ENCODE measurements at places on chromosomes 16 and 17.

DNA sequence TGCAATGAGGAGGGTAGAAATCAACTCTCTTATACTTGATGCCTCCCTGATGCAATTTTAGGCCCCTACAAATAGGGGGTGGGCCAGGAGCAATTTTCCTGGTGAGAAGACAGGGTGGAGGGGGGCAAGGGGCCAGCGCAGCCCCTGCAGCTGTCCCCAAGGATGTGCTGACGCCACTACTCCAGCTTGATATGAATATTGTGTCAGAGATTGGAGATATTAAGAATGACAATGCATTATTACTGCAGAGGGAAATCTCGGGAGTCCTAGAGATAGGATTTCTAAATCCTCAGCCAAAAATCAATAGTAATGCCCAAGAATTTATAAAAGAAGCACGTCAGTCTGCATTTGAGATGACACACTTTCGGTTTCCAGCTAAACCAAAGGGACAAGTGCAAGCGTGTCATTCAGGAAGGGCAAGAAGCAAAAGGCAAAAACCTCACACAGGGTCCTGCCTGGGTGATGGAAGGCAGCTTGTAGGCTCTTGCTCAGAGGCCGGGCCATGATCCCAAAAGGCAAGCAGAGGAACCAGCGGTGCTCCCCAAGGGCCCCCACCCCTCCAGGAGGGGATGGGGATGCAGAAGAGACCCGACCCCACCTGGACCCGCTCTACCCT lies 178.8 kb downstream of the C16orf78 start:
- DNase-seq = no peak

- no peak for DNase-seq
These were observed 173.8 kb downstream of the DNAH9 start for GRCh38 chr17:11772031-11772430.

- no peak for DNase-seq
These were observed 133.3 kb downstream of the ZNF778 start for GRCh38 chr16:89350701-89351380.

- no peak for DNase-seq
These were observed 13.5 kb downstream of the KIF18B start for GRCh38 chr17:44933824-44934744.

GRCh38 chr16:79758615-79759346 lies 158.2 kb upstream of the MAF start:
- no peak for DNase-seq

DNA sequence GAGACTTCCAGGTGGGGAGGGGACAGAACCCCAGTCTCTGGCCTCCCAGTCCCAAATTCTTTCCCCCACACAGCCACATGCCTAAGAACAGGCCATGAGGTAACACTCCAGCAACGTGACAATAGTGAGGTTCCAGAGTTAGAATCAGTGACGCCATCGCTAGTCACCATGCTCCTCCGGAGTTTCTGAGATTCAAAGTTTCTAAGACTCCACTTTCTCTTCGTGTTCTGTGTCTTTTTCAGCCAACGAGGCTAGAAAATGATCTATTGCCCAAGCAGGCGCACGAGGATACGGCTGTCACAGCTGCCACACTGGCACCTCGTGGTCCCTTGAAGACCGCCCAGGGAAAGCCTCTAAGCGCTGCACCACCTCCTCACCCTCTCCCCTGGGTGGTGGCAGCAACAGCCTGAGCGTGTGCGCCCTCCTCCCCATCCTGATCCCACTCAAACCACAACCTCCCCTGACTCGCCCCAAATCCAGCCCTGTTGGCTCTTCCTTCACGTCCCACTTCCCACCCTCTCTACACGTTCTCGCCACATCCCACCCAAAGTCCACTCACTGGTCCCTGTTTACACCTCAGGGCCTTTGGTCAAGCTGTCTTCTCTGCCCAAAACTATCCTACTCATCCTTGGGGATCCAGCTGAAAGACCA lies 1.0 kb downstream of the MCRIP1 start:
- peak; percentile 26 for DNase-seq

- DNase-seq = no peak
These were observed 17.8 kb downstream of the RGS9 start for GRCh38 chr17:65154770-65155589.

- no peak for DNase-seq
These were observed 629.0 kb upstream of the CDH8 start for GRCh38 chr16:62665269-62665668.

GRCh38 chr16:4018391-4018790 lies 97.9 kb downstream of the ADCY9 start:
- DNase-seq = no peak

GRCh38 chr17:50917418-50917743 lies 51.2 kb upstream of the TOB1 start:
- no peak for DNase-seq

DNA sequence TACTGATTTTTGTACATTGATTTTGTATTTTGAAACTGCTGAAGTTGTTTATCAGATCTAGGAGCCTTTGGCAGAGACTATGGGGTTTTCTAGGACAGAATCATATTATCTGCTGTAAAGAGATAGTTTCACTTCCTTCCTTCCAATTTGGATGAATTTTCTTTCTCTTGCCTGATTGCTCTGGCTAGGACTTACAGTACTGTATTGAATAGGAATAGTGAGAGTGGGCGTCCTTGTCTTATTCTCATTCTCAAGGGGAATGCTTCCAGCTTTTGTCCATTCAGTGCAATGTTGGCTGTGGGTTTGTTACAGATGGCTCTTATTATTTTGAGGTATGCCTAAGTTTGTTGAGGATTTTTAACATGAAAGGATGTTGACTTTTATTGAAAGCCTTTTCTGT lies 290.1 kb downstream of the MAP2K4 start:
- DNase-seq = no peak

DNA sequence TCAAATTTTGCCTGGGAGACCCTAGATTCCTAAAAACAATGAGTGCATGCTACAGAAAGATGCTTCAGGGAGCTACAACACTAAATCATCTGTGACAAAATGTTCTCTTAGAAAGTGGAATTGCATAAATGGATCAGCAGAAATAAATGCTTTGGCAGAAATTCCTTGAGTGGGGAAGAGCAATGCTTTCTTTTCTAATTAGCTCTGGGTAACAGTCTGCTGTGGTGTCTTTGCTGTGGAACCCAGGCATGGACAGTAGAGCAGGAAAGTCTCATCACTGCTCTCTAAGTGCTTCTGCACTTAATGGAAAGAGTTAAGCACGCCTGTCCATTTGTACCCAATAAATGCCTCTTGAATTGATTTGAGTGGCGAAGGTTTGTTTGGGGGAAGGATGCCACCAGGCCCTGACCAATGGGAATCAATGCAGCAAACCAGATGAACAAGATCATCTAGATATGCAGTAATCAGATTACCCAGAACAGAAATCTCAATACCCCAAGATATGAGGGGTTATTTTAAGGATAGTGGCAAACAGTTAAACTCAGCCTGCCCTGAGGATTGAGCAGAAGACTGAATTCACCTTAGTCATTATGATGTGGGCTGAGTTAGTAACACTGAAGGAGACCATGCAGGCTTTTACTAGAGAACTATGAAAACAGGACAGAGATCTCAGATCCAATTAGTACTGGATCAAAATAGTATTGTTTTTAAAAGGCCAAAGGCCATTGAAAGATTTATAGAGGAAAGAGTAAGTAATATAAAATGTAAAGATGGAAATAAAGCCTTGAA lies 13.6 kb downstream of the HLF start:
- DNase-seq = no peak

GRCh38 chr16:19236561-19237209 lies 48.8 kb upstream of the CLEC19A start:
- DNase-seq = no peak

DNA sequence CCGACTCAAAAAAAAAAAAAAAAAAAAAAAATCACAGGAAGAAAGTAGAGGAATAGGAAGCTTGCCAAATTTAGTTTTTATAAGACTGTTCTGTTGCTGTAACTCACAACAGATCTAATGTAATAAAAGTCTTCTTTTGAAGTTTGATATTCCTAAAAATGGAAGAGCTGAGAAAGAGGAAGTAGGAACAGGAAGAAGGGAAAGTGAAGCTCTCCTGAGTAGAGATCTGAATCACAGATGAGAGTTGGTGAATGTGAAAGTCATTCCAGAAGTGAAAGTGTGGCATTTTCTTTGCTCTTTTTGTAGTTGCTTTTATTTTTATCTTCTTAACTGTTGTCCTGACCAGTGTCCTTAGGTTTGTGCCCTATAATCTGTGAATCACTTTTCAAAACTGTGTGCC lies 2.1 kb downstream of the NMT1 start:
- no peak for DNase-seq

- DNase-seq = no peak
These were observed 49.9 kb downstream of the ADCY7 start for GRCh38 chr16:50316102-50316847.

GRCh38 chr17:1986783-1987451 lies 38.2 kb downstream of the RTN4RL1 start:
- DNase-seq = no peak

GRCh38 chr17:46910179-46910927 lies 12.6 kb upstream of the GOSR2 start:
- no peak for DNase-seq

DNA sequence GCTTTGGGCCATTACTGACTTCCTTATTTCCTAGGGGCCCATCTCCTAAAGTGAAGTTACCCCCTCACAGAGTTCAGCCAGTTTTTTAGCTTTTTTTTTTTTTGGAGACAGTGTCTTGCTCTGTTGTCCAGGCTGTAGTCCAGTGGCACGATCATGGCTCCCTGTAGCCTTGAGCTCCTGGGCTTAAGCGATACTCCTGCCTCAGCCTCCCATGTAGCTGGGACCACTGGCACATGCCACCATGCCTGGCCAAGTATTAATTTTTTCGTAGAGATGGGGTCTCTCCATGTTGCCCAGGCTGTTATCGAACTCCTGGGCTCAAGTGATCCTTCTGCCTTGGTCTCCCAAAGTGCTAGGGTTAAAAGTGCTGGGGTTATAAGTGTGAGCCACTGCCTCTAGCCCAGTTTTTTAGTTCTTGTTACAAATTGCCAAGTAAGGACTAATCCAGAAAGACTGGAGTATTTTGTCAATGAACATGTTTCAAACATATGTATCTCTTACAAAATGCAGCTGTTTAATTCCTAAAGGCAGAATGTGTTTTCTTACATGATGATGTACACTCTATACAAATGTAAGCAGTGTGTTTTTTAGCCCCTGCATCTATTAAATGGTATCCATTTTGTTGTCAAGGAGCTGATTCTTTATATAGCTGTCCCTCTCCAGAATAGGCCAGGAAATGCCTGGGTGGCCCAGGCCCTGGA lies 49.1 kb upstream of the IL34 start:
- DNase-seq = no peak

GRCh38 chr17:42950044-42950783 lies 14.0 kb downstream of the AARSD1 start:
- DNase-seq = no peak

- DNase-seq = peak; percentile 89
These were observed 3.7 kb downstream of the SOCS3 start for GRCh38 chr17:78356101-78356713.

DNA sequence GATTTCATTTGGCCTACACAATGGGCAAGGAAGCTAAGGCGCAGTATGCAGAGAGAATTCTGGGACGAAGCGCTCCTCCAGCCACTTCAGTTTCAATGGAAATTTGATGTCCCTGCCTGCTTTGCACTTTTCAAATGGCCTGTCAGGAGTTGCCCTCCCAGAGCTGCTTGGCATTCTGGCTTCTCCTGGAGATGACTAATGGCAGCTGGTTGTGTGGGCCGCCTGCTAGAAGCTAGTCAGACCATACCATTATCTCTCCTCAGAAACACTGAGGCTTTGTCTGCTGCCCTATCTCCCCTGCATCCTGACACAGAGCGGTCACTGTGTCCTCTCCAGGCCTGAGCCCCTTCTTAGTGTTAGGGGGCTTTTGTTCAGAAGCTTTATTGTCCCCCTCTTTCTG lies 180.1 kb downstream of the SPECC1 start:
- no peak for DNase-seq

DNA sequence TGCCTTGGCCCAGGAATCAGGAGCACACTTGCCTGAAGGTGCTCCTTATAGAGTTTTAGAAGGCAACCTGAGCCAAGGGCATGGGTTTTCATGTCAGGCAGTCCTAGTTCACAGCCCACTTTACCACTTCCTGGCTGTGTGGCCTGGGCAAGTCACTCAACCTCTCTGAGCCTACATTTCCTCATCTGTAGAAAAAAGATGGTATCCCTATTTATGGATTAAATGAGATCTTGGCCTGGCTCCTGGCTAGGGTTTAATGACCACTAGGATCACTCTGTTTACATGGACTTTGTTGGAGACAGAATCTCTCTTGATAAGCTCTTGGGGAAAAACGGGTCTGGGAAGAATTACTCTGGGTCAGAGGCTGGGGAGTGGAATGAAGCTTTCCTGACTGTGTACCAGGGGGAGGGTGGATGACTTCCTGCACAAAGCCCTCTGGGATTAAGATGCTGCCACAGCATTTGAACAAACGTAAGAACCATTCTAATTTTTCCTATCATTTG lies 2.3 kb downstream of the MT2A start:
- no peak for DNase-seq

GRCh38 chr16:19142939-19143598 lies 25.0 kb upstream of the SYT17 start:
- DNase-seq = no peak

GRCh38 chr16:1691956-1692355 lies 13.9 kb downstream of the JPT2 start:
- DNase-seq = no peak

- DNase-seq = no peak
These were observed 1.5 kb upstream of the RNF112 start for GRCh38 chr17:19409509-19409908.

DNA sequence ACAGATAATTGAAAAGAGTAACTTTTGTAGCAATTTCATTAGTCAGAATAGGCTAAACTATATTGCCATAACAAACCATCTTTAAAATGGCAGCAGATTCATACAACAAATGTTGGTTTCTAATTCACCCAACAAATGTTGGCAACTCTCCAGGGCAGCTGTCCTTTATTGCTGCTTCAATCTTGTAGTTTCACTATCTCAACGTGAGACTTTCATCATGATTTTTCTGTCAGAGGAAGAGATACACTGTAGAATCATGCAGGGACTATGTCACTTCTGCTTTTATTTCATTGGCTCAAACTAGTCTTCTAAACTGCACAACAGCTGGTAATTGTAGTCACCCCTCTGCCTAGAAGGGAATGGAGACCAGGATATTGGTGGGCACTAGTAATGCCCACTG lies 174.2 kb downstream of the TANC2 start:
- no peak for DNase-seq

DNA sequence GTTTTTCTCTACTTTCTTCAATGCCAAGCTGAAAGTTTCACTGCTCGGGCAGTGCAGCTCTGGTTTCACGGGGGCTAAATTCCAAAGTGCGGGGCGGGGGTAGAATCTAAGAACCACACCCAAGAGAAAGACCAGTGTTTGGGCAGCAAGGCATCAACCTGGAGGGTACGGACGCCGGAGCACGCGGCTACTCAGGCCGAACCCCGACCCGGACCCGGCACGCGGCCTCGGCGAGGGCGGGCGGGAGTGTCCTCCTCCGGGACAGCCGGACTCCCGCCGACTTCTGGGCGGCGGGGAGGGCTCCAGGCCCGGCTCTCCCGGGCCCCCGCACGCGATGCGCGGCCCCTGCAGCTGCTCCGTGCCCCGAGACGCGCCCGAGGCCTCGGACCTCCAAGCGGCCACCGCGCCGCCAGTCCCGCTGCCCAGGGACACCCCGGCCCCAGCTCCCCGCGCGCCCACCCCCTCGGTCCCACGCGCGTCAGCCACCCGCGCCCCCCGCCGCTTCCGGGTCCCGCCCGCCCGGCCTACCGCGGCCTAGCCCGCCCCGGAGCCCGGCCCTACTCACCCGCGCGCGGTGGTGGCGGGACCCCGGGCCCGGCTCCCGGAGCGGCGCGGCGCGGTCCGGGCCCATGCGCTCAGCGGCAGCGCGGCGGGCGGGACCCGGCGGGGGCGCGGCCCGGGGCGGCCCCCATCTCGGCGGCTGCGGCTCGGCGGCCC lies 561 bp downstream of the AXIN1 start:
- peak; percentile 34 for DNase-seq
